CD4-positive, alpha-beta T cell treated with Interferon gamma for 1 hour (primary cell): ENCODE measurements at places on chromosomes 5 and 9.
A peak's percentile ranks its signal among the peaks of the same experiment; 100 is the strongest.

DNA sequence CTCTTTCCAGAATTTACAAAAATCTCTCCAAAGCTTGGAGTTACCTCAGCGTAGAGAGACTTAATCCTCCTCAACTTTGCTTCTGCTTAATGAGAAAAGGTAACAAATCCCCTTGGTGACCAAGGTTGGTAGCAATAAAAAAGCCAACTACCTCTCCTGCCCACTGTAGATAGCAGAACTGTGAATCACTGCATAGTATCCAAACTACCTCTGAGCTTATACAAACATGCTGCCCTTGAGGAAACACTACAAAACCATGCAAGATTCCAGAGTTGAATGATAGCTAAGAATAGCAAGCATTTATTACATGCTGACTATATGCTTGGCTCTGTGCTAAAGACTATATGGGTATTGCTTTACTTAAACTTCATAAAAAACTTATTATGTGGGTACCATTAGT lies 2.8 kb upstream of the ADAMTS12 start:
- DNase-seq, result no peak

- DNase-seq, result no peak
These were observed 68.8 kb downstream of the ANKRD55 start for GRCh38 chr5:56164376-56164775.

- DNase-seq, result no peak
These were observed 625.5 kb downstream of the CHSY3 start for GRCh38 chr5:130529511-130530485.

DNA sequence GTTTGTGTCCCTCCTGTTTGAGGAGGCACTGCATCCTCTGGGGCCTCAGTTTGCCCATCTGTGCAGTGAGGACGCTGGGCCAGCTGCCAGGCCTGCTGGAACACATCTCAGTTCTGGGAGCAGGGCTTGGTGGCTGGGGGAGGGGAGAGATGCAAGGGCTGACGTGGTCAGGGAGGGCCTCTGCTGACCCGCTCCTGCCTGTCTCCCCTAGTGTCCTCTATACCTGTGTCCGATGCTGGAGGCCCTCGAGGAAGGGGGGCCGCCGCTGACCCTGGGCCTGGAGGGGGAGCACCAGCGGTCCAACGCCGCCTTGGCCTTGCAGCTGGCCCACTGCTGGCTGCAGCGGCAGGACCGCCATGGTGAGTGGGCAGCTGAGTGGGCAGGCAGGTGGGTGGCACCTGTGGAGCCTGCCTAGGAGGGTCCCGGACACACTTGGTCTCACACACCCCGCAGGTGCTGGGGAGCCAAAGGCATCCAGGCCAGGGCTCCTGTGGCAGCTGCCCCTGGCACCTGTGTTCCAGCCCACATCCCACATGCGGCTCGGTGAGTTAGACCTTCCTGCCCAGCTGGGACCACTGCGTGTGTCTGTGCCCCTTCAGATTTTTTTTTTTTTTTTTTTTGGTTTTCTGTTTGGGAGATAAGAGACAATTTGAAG lies 5.8 kb downstream of the FPGS start:
- DNase-seq, result no peak

GRCh38 chr5:147055850-147056566 lies 177.5 kb upstream of the PPP2R2B start:
- no peak for DNase-seq

- no peak for DNase-seq
These were observed 66.4 kb upstream of the ZNF608 start for GRCh38 chr5:124812771-124813358.

DNA sequence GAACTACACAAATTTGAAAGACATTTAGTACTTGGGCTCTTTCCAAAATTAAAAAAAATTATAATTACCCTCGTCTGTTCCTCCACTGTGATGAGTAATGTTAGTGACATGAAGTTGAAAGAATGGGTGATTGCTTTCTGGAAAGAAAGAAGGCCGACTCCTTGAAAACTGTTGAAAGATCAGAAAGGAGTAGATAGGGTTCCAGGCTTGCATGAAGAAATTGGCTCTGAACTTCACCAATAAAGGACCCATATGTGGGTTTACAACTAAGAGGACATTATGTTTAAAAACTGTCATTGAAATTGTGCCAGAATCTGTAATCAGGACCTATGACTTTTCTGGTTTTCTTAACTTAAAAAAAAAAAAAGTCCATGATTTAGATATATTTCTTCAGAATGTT lies 20.7 kb upstream of the MOCS2 start:
- no peak for DNase-seq

DNA sequence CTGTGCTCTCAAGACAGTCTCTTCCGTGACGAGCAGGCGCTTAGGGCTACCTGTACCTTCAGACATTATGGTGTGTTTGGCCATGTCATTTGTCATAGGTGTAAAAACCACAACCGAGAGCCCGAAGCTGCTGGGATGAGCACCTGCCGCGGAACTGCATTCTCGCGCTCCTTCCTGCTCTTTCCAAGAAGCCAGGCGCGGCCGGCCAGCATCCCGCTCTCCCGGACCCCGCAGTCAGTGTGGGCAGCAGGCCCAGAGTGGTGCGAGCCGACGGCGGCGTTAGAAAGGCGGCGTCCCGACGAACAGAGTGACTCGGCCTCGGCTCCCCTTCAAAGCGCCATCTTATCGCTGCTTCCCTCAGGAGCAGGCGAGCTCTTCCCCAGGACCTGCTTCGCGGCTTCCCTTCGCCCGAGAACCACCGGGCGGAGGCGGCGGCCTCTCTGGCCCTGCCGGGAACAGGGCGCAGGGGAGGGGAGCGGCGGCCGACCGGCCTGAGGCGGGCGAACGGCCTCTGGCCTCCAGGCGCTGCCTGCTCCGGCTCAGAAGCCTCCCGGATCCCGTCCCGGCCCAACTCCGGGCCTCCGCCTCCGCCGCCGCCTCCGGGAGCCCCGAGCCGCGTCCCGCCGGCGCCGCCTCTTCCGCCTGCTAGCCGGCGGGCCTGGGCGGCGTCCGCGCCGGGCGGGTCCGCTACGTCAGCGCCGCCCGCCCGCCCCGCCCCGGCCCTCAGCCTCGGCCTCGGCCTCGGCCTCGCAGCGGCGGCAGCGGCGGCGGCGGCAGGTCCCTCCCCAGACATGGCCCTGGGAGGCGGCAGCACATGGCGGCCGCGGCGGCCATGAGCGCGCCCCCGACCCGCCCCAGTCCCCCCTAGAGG lies at the start of gene FAM120A:
FAM120A (plus strand) TSS at position 741 of the 871 bp plus-strand sequence. CDS start 231 bp downstream, outside the sequence.
- peak; percentile 80 for DNase-seq

DNA sequence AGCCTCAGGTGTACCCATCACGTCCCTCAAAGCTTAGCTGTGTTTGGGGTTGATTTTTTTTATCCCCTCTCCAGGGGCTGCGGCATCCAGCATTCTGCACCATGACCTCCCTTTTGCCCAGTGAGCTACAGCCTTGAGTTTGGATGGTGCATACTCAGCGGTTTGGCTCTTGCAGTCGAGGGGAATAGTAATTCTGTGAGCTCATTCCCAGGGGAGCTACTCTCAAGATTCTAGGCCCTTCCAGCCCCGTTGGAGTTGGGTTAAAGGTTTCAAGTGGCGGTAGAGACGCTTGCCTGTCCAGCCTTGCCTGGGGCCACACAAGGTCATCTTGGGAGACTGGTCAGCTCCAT lies 102.2 kb upstream of the SPRY4 start:
- DNase-seq, result no peak

GRCh38 chr5:35182486-35182885 lies 47.8 kb downstream of the PRLR start:
- DNase-seq, result no peak

- DNase-seq, result no peak
These were observed 996.4 kb upstream of the WWC1 start for GRCh38 chr5:167294882-167295680.

DNA sequence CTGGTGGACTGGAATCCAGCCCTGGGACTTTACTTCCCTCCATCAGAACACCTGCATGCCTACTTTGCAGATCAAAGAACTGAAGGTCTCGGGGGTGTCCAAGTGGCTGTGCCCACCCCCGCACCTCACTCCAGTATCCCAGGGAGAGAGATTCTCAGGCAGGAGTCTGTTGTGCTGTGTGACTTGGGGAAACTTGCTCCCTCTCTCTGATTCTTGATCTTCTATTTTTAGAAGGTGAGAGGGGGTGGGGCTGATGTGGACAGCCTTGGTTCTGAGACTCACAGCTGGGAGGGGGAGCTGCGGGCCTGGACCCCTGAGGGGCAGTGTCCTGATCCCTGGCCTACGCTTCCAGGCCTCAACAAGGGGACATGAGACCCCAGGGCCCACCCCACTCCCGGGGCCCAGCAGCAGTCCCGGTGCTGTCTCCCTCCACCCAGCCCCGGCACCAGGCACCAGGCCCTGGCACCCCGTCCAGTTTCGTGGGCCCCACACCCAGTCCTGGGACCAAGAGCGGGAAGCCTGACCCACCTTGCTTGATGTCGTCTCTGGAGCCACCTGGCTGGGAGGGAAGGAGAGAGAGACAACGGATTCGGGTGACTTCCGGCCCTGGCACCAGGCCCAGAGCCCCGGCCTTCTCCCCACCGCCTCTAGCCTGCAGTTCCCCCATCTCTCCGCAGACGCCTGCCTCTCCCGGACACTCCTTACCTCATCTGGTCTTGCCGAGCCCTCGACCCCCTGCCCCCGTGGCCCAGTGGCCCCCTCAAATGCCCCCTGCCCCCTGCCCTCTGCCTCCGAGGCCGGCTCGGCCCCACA lies 74.0 kb upstream of the SPTLC1 start:
- no peak for DNase-seq

DNA sequence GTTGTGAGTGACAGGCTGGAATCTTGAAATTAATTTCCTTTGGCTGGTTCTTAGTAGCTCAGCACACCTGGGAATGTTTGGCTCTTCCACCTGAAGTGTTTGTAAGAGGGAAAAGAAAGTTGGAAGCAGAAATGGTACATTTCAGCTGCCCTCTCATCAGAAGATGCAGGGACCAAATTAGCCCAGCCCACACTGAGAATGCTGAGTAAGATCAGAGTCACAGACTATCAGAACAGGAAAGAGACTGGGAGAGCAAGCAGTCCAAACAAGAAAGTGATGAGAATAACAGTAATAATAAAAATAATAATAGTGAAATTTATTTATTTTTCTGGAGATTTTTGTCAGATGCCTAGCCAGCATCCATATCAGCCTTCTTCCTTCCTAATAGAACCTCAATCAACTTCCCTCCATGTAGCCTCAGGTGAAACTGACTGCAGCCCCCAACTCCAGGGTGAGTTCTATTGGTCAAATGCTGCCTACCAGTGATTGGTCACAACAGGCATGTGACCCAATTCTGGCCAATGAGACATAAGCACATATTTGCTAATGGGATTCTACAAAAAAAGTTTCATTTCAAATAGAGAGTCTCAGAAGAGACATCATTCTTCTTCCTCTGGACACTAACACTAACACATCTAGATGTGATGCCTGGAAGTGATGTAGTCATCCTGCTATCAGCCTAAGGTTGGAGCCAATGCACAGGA lies 31.2 kb upstream of the ADRA1B start:
- DNase-seq, result no peak

DNA sequence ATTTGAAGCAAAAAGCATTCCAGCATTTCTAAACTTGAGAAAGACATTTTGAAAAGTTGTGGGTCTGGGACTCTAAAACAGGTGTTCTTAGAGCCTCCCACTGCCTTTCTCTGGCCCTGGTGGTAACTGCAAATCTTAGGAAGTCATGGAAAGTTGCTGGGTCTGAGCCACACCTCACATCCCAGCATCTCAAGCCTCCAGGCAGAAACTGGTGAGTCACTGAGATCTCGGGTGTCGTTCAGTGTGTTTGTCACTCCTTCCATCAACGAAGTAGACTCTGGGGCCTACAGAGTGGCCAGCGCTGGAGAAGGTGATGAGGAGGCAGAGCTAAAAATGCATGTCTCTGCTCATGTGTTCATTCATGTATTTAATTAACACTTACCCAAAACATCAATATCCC lies 59.6 kb upstream of the C5orf58 start:
- DNase-seq, result no peak

DNA sequence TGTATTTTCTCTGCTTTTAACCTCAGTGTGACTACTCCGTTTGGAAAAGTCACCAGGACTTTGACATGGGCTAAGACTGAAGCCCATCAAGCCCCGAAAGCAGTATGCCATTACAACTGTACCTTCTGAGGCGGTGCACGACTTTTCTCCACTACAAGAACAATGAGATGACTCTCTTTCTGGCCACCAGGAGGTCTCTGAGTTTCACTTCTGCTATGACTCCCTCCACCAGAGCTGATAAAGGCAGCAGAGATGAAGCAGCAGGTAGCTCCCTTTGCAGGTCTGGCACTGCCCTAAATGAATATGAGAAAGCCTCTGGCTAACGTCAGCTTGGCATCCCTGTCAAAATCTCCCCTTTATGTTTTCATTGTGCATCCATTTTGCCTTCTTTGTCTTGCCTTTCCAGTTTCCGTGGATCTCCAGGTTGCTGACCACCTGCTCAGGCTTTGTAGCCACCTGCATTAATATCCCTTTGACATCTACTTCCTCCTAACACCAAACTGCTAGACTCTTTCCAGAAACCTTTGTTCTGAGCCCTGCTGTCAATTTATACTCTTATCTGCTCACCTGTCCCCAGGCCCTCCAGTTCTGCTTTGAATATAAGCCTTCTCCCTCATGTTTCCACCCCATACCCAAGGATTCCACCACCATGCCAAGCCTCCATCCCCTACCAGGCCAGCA lies 221.7 kb downstream of the ZNF608 start:
- peak; percentile 26 for DNase-seq

DNA sequence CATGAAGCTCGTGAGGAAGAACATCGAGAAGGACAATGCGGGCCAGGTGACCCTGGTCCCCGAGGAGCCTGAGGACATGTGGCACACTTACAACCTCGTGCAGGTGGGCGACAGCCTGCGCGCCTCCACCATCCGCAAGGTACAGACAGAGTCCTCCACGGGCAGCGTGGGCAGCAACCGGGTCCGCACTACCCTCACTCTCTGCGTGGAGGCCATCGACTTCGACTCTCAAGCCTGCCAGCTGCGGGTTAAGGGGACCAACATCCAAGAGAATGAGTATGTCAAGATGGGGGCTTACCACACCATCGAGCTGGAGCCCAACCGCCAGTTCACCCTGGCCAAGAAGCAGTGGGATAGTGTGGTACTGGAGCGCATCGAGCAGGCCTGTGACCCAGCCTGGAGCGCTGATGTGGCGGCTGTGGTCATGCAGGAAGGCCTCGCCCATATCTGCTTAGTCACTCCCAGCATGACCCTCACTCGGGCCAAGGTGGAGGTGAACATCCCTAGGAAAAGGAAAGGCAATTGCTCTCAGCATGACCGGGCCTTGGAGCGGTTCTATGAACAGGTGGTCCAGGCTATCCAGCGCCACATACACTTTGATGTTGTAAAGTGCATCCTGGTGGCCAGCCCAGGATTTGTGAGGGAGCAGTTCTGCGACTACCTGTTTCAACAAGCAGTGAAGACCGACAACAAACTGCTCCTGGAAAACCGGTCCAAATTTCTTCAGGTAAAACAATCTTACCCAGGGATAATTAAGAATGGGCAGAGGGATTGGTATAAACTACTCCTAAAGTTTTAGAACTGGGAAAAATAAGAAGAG lies 12.9 kb downstream of the ITGA1 start:
- peak; percentile 40 for DNase-seq
